ENCODE measurements at places on chromosomes 1 and 21.
A peak's percentile ranks its signal among the peaks of the same experiment; 100 is the strongest.

DNA sequence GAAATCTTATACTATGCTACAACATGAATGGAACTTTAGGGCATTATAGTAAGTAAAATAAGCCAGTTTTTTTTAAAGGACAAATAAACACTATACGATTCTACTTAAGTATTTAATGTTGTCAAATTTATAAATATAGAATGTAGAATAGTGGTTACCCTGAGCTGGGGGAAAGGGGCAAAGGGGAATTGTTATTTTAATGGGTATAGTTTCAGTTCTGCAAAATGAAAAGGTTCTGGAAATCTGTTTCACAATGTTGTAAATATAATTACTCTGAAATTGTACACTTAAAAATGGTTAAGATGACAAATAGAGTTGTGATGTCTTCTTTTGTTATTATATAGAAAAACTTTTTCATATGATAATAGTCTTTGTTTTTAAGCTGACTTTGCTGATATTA, 366.3 kb downstream of the MRPL39 start:
- no peak for DNase-seq

DNA sequence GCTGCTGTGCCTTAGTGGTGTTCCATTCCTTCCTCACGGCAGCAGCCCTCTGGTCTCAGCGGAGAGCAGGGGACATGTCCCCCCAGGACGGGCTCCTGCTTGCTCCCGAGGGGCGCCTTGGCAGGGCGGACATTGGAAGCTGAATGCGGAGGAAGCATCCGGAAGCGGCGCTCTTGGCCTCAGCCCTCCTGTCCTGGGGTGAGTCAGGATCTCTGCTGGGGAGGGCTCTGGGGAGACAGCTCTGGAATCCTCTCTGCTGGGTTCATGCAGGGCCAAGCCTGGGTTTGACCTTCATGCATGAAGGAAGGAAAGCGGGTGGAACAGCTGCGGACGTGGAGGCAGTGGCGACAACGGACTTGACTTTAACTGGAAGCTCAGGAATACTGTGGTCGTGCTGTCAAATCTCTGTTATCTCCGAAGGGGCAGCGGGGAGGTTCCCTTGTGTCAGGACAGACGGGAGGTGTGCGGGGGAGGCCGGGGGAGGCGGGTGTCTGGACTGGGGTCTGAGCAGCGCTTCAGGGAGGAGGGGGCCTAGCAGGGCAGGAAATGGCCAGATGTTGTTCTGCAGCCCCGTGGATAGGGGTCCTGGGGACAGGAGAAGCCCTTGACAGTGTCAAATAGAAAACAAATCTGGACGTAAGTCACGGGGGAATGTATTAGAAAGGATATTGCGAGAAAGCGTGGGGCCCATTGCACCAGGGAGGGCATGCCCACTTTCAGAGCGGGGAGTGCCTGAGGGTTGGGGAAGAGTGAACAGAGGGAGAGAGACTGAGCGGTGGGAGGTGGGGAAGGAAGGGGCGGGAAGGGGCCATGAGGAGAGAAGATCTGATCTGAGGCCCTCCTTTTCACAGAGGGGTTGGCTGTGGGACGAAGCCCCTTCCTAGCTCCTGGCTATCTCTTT, 26.6 kb downstream of the CRYAA start:
- DNase-seq: no peak

GRCh38 chr1:114219172-114219868, 65.7 kb upstream of the SYT6 start:
- DNase-seq: peak; percentile 32

GRCh38 chr1:53544728-53545515, 85.7 kb downstream of the DMRTB1 start:
- DNase-seq: no peak

DNA sequence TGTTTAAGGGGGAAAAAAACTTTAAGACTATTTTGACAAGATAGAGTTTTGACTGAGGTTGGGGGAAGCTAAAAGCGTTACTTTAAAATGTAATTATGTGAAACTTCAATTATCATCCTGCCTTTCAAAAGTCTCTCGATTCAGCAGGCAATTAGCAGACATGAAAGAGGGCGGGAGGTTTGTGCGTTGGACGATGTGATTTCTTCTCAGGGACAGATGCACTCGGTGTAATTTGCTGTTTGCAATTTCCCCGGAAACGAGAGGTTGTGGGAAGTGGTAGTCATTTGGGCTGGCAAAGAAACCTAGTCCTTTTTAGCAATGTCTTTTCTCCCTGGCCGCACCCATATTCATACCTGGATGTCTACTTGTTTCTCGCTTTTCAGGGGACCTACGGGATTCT, 27.1 kb downstream of the KAZN start:
- DNase-seq: no peak

DNA sequence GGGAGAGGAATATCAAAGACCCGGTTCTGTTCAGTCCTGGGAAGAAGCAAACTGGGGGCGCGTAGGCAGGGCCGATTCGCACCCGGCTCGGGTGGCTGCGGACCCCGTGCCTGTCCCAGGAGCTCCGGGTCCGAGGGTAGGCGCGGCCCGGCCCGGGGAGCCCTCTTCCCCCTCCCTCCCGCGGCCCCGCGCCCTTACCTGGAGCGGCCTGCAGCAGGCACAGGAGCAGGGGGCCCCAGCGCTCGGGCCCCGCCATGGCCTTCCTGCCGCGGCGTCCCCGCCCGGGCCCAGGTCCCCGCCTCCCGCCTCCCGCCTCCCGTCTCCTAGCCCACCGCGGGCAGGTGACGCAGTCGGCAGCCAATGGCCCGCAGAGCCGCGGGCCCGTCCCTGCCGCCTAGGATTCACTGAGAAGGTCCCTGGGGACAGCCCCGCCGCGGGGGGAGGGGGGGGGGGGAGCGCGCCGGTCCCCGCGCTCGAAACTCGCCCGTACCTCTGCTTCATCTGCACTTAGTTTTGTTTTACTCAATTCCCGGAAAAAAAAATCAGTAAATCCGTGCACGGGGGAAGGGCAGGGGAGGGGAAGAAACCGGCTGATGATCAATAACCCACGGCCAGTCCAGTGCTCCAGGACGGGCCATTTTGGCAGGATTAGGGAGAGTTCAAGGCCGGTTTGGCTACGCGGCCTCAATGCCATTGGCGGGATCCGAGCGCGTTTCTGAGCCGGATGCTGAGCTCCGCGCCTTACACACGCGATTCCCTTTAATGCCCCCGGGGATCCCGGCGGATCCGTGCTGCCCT, at the start of gene IFNLR1:
Gene IFNLR1 (minus strand): TSS at position 297 of the 798 bp plus-strand sequence. CDS start 41 bp downstream, at position 256.
- peak; percentile 41 for DNase-seq

DNA sequence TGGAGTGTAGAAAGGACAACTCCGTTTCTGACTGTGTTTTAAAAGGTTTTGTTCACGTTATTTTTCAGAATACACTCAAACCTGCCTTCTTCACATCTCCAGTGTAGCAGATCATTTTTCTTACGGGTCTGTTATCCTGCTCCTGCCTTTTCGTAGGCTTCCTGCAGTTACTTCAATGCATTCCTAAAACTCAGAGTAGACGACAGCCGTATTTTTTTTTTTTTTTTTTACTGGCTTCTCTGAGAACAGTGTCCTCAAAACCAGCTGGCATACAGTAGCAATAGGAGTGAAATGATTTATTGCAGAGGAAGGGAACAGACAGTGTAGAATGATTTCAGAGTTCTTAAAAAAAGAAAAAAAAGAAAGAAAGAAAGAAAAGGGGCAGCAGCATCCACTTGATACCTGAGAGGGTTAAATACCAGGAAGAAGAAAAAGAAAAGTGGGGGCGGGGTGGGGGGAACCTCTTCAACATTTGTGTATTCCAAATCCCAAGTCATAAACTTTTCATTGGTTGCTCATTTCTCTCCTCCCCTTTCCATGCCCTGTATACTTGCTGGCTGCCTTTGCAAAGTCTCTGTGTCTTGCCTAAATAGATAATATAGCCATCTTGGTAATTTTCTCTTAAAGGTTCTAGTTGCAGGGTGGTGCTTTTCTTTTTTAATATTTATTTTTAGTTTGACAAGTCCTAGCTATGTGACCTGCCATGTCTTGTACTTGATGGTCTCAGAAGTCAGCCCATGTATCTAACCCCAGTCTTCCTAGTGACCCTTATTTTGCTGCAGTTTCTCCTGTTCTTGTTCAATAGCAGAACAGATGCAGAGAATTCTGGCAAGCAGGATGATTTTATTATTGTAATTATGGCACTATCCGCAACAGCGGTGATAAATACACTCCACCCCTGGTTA, 2.8 kb downstream of the TGFB2 start:
- DNase-seq: peak; percentile 71

DNA sequence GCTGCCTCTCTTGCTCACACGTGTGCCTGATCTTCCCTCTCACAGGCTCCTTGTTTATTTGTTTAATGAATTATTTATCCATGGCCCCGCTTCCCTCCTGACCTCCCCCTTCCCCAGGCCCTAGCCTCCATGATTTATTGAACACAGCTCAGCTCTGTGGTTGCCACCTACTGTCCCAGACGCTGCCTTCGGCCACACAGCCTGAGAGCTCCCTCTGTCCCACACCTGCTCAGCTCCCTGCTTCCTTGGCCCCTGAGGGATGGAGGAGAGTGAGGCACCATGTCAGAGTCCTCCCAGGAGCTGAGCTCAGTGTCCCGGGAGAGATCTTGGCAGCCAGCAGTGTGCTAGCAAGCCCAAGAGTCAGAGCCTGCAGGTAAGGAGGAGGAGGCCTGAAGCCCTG, 3.1 kb upstream of the EFNA3 start:
- DNase-seq: no peak

GRCh38 chr1:10078494-10078893, 45.7 kb downstream of the UBE4B start:
- DNase-seq: no peak

- DNase-seq: no peak
Measured at GRCh38 chr1:16124377-16125087, 31.3 kb downstream of the EPHA2 start.

GRCh38 chr1:158998037-158998780, 11.5 kb upstream of the IFI16 start:
- no peak for DNase-seq

GRCh38 chr1:89331890-89332289, 32.0 kb upstream of the GBP6 start:
- no peak for DNase-seq

DNA sequence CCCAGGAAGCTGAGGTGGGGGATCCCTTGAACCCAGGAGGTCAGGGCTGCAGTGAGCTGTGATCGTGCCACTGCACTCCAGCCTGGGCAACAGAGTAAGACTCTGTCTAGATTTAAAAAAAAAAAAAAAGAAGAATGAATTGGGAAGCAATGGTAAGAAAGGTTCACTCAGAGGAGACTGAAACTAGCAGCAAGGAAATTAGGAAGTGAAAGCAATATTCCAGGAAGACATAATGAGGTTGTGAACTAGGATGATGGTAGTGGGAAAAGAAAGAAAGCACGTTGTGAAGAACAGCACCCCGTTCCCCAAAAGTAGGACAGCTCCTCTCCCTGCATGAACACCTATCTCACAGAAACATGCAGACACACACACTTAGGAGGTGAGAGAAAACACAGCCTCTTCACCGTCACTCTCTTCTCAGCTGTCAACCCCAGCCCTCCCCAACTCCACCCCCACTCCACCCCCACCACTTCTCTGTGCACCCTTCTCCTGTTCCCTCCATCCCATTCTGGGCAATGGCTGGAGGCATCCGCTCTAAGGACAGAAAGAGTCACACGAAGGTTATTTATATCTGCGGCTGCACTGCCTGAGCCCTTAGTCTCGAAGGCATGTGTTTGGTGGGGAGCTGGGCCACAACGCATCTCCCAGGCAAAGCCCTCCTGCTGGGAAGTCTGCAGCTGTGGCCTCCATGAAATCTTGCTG, 101.8 kb upstream of the LPGAT1 start:
- DNase-seq: no peak
